Erythroblast (primary cell): ENCODE measurements at places on chromosomes 4 and X.

GRCh38 chr4:184400375-184400870 lies 73.9 kb downstream of the IRF2 start:
- DNase-seq, result no peak

DNA sequence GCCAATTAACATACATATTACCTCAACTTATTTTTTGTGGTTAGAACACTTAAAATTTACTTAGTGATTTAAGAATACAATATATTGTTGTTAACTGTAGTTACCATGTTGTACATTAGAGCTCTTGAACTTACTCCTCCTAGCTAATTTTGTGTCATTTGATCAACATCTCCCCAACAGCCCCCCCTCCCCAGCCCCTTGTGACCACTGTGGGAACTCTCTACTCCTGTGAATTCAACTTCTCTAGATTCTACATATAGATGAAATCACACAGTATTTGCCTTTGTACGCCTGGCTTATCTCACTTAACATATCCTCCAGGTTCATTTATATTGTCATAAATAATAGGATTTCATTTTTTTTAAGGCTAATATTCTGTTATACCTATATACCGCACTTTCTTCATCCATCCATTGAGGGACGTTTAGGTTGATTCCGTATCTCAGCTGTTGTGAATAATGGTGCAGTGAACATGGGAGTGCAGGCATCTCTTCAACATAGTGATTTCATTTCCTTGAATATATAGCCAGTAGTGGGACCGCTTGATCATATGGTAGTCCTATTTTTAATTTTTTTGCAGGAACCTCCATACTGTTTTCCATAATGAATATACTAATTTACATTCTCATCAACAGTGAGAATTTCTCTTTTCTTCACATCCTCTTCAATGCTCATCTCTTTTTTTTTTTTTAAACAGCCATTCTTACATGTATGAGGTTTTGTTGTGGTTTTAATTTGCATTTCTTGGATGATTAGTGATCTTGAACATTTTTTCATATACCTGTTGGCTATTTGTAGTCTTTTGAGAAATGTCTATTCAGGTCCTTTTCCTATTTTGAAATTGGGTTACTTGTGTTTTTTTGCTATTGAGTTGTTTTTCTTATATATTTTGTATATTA lies 66.8 kb downstream of the RAPGEF2 start:
- DNase-seq, result no peak

DNA sequence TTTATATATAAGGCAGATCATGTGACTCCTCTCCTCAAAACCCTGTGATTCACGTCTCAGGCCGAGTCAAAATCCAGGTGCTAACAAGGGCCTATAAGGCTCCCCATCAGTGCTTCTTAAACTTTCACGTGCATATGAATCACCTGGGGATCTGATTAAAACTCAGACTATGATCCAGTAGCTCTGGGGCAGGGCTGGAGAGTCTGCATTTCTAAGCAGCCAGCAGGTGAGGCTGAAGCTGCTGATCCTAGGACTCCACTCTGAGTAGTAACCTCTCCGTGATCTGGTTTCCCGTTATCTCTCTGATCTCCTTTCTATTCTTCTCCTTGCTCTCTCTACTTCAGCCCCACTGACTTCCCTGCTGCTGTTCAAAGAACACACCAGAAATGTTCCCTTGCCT lies 252.4 kb upstream of the RPS6KA3 start:
- no peak for DNase-seq

- no peak for DNase-seq
Observed at GRCh38 chr4:186902361-186902760, 178.7 kb upstream of the FAT1 start.

DNA sequence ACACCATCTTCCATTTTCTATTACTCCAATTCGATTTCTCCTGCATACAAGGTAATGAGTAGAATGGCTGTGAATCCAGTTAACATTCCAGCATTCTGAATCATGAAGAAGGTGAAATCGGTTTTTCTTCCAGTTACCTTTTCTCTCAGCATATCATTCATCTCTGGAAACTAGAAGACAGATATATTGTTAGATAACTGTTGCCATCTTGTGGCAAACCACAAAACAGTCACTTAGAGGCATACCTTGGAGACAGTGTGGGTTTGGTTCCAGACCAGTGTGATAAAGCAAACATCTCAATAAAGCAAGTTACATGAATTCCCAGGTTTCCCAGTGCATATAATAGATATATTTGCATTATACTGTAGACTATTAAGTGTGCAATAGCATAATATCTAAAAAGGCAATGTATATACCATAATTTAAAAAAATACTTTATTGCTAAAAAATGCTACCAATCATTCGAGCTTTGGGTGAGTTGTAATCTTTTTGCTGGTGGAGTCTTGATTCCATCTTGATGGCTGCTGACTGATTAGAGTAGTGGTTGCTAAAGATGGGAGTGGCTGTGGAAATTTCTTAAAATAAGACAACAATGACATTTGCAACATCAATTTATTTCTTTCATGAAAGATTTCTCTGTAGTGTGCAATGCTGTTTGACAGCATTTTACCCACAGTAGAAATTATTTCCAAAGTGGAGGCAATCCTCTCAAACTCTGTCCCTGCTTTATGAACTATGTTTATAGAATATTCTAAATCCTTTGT lies 82.1 kb downstream of the SLC39A8 start:
- DNase-seq, result peak; percentile 8
